ENCODE measurements at places on chromosomes 6 and 20. TPM values are rescaled to one million over a fixed set of nuclear protein-coding genes. Genes with fewer than 3 reads are reported as not detected.

IL20RA gene
- 0.28 TPM for total RNA-seq

PAK5 gene
- not detected for total RNA-seq

CNKSR3 gene
- 2.7 TPM for total RNA-seq

ARMC12 gene
- under 0.01 TPM for total RNA-seq

BCAS1 gene
- total RNA-seq, result 0.19 TPM

TUBE1 gene
- total RNA-seq, result 33.3 TPM

LIN28B gene
- total RNA-seq, result not detected

TFAP2D gene
- total RNA-seq, result not detected

TSBP1 gene
- total RNA-seq, result not detected

CLPSL1 gene
- not detected for total RNA-seq

EGFL8 gene
- total RNA-seq, result 1.4 TPM

SIRPD gene
- total RNA-seq, result not detected

STX11 gene
- 3.1 TPM for total RNA-seq

SPATA25 gene
- 0.28 TPM for total RNA-seq

OR5V1 gene
- total RNA-seq, result not detected

TFAP2A gene
- not detected for total RNA-seq

LHFPL5 gene
- total RNA-seq, result not detected
